Activated T-cell treated with anti-CD3 and anti-CD28 coated beads for 4 hours (primary cell): ENCODE measurements at places on chromosomes 12 and 14.

DNA sequence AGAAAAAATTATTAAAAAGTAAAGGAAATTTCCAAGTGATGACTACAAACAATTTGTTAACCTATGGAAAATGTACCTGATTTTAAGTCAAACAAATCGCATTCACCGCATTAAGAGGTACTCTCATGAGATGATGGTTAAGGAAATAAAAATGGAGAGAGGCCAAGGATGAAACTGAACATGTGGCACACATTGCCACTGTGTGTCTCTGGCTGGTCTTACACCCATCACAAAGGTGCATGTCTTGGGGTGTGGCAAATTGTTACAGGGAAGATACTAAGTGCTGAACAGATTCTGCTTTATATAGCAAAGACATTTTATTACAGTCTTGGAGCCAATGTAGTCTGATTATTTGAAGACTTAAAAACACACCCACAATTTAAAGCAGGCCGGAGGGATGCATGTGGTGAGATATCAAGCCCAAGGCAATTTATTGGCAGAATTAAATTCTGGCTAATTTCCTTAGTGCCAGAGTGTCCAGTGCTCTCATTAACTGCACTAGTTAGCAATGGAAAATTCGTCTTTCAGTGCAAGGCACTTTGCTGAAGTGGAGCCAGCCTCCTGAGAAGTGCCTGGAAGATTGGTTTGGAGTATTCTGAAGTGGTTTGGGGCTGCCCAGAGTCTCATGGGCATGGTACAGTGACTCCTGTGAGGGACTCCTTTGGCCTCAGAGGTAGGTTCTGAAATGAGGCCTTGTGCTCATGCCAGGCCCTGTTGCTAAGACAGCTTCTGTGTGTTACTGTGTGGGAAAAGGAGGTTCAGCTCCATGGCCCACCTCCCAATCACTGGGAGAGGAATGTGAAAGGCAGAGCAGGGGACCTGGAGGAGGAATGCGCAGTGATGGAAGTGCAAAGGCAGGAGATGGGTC is 166.9 kb downstream of the BRMS1L start:
- DNase-seq = no peak

DNA sequence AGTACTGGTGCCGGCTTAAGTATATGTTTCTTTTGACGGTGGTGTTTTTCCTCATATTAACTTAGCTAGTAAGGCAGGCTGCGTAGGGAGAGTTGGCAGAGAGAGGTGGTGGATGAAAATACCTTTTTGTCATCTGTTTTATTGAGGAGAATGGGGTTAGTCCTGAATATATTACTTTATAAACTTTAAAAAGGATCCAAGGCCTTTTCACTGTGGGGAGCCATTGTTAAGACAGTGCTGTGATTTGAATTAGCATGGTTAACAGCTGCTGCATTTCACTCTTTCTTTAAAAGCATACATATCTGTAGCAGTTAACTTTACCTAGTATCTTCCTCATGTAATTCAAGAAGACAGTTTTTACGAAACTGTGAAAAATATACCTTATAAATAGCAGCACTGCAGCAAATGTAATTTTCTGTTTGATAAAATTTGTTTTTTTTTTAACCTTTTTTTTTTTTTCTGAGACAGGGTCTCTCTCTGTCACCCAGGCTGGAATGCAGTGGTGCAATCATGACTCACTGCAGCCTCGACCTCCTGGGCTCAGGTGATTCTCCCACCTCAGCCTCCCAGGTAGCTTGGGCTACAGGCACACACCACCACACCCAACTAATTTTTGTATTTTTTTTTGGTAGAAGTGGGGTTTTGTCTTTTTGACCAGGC is 57.1 kb downstream of the AEBP2 start:
- no peak for DNase-seq

DNA sequence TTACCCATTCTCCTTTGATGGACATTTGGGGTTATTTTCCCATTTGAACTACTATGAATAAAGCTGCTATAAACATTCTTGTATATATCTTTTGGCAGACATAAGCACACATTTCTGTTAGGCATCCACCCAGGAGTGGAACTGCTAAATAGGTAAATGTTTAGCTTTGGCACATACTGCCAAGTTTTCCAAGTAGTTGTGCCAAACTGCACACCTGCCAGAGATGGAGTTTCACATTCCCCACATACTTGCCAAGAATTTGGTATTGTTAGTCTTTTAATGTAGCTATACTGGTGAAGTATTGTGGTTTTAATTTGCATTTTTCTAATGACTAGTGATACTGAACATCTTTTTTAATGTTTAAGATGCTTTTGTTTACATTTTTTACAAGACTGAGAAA is 201.0 kb downstream of the GXYLT1 start:
- DNase-seq = no peak

GRCh38 chr14:50417853-50418252 is 21.2 kb upstream of the CDKL1 start:
- no peak for DNase-seq

GRCh38 chr12:69238589-69239351 is 599 bp upstream of the CPSF6 start:
- DNase-seq = no peak

DNA sequence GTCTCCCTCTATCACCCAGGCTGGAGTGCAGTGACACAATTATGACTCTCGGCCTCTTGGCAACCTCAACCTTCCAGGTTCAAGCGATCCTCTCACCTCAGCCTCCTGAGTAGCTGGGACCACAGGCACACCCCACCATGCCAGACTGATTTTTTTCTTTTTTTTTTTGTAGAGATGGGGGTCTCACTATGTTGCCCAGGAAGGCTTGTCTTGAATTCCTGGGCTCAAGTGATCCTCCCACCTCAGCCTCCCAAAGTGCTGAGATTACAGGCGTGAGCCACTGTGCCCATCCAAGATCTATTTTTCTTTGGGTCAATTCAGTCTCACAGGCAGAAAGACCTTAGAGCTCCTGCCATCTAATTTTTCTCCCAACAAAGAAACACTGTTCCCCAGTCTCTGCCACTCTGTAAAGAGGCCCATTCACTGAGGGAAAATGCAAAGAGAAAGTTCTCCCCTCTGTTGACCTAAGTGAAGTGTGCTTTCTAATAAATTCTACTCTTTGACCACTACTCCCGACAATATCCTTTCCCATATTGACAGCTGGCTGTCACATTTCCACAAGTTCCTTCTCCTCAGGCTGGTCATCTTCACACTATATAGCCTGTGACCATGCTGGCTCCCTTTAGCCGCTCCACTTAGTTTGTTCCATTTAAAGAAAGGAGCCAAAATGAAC is 23.3 kb downstream of the TMED8 start:
- DNase-seq = no peak

DNA sequence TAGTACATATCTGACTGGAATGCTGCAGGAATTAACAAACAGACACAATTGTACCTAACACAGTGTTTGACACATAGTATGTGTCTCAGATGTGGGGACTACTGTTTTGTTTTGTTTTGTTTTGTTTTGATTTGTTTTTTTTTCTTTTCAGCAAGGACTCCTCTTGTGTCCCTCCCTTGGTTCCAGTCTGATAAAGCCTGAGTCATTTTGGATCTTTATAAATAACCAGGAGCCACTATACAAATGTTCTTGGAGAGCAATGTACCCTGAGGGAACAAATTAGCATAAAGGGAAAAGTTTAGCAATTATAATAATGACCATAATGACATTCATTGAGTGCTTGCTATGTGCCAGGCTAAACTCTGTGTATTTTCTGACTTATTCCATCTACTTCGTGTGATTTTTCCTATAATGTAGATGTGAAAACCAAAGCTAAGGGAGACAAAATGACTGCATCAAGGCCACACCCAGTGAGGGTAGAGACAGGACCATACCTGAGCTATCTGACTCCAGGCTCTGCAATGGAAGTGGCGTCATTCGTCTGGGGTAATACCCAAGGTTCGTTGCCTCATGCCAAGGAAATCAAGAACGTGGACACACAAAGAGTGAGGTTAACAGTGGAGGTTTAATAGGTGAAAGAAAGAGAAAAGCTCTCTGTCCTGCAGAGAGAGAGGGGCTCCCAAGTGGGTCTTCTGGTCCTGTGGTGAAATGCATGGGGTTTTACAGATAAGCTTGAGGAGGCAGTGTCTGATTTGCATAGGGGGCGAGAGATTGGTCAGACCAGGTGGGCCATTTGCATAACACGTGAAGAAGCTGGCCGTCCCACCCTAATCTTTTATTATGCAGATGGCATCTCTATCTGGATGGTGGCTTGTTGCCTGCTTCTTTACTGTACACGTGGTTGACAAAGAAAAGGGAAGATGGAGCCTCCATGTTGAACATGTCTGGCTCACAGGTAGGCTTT is 285.5 kb upstream of the SFSWAP start:
- no peak for DNase-seq
